T follicular helper cell (primary cell): ENCODE measurements at places on chromosomes 12 and 14.
A peak's percentile ranks its signal among the peaks of the same experiment; 100 is the strongest.

- no peak for DNase-seq
Observed at GRCh38 chr12:54988402-54989054, 4.0 kb upstream of the TESPA1 start.

GRCh38 chr14:64244279-64244678, 49.9 kb downstream of the ESR2 start:
- no peak for DNase-seq

- DNase-seq, result no peak
Observed at GRCh38 chr12:67921286-67921685, 68.0 kb upstream of the IFNG-AS1 start.

- no peak for DNase-seq
Observed at GRCh38 chr14:24439830-24440605, 2.6 kb downstream of the SDR39U1 start.

- peak; percentile 59 for DNase-seq
Observed at GRCh38 chr12:70366581-70367257, 629 bp downstream of the KCNMB4 start.

GRCh38 chr12:19177754-19178153, 48.2 kb downstream of the PLEKHA5 start:
- no peak for DNase-seq

- no peak for DNase-seq
Observed at GRCh38 chr14:50225067-50225973, 6.1 kb downstream of the SOS2 start.

- DNase-seq, result no peak
Observed at GRCh38 chr12:52058631-52059361, 7.6 kb downstream of the NR4A1 start.

GRCh38 chr12:6925239-6925539, 2.6 kb upstream of the ATN1 start:
- DNase-seq, result no peak

- no peak for DNase-seq
Observed at GRCh38 chr12:127263621-127264020, 1003.3 kb upstream of the TMEM132C start.

DNA sequence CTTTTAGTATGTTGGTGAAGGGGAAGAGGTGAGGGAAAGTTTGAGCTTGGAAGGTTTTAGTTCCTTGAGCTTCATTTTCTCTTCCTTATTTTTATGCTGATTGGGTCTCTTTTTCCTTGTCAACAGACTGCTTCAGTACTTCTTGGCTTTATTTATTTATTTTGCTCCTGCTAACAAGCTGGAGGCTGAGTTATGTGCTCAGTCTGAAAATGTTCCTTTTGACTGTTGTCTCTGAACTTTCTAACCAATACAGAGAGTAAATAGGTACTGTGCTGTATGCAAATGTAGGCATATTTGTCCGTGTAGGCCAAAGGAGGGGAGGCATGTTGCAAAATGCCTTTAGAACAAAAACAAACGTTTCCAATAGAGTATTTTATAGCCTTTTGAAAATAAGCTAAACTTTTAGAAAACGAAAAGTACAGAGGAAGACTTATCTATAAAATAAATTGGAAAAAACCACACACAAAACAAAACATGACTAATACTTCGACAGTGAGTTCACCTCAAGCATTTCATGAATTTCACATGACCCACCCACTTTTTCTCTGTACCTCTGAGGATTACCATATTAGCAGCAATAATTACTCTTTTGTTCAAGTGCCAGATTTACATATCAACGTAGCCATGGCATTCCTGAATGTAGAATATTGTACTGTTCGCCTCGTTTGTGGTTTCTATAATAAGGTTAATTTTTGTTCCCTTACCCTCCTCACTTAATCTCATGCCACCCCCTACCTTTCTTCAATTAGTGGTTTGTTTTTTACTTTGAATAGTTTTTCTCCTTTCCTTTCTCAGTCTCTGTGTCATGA, 4.7 kb upstream of the CREBL2 start:
- no peak for DNase-seq

- DNase-seq, result no peak
Observed at GRCh38 chr14:66085224-66085623, 400.9 kb upstream of the CCDC196 start.

DNA sequence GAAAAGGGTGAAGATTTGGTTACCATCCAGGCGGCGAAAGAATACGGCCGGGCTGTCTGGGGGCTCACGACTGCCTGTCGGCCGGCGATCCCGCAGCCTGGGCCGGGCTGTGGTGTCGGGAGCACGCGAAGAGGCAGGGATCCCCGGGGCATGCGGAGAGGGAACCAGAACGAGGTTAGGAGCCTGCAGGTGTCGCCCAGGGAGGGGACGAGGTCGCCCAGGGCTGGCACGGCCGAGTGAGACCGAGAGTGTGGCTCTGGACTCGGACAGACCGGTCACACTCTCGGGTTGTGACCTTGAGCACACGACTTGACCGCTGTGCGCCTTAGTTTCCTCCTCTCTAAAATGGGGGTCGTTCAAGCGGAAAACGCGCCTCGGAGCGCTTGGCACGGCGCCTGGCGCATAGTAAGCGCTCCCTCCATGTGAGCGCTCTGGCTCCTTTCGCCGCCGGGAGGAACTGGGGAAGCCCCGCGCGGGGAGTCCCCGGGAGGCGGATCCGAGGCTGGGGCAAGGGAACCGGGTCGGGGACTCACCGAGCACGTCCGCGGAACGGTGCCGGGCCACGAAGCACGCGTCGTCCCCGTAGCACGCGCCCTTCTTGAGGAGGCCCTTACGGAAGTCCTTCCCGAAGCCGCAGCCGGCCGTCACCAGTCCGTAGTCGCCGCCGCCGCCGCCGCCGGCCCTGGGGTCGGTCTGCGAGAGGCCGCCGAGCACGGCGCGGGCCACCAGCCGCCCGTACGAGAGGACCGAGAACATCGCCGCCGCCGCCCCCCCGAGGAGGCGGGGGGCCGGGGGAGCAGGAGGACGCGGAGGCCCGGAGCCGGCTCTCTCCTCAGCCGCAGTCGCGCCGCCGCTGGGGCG, 612 bp downstream of the PPTC7 start:
- peak; percentile 72 for DNase-seq

DNA sequence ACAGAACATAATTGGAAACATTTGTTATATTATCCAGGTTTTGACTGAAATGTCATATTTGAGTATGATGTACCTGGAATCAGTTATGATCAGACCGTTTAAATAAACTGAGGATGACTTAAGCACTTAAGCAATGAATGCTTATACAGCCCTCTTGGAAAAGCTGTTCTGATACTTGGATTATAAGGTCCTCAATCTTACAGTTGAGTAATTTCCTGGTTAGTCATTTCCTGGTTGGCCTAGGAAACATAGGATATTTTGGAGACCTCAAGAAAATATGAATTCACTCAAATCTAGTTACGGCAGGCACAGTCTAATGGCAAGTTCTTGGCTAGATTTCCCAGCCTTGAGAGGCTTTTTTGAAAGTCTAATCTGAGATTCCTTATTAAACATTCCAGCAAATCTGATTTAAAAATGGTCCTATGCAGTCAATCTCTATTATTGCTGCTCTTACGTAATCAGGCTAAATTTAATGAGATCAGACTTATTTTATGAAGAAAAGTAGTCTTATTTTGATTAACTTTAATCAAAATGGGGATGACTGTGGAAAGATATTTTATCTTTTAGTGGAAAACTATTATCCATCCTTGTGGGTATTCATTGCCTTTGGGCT, 447.2 kb downstream of the SNAPC1 start:
- no peak for DNase-seq

DNA sequence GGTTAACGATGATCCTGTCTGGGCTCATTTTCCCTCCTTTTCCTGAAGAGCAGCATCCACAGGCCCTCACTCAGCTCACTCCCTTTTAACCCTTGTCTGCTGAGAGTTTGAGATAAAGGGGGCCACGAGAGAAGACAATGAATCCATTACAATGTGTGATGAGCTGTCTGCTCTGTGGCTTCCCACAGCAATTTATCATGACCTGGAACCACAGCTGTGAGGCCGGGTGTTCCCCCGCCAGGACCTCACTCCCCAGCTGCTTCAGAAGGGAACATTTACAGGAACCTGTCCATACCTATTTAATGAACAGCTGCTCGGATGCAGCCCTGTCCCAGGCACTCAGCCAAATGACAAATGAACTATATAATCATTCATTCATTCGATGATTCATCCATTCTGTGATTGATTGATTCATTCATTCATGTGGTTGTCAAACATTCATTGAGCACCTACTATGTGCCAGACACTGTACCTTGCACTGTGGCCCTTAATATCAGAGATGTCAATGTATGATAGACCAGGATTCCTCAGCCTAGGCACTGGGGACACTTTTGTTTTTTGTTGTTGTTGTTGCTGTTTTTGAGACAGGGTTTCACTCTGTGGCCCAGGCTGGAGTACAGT, 18.5 kb upstream of the P2RX7 start:
- DNase-seq, result no peak

DNA sequence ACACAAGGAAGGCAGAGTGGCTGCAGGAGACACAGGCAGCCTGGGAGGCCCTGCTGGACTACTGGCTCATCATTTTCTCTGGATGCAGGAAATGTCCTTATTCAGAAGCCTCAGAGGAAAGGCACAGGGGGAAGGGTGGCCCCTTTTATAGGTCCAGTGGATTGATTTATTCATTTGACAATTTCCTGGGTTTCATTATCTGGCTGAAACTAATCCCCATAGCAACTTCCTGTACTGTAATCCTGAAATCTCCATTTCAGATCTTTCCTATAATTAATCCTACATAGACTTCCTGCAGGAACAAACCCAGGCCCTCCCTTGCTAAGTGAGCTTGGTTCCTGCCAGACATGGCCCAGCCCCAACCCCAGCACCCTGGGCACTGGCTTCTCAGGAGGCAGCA, 23.0 kb downstream of the KRT76 start:
- no peak for DNase-seq

DNA sequence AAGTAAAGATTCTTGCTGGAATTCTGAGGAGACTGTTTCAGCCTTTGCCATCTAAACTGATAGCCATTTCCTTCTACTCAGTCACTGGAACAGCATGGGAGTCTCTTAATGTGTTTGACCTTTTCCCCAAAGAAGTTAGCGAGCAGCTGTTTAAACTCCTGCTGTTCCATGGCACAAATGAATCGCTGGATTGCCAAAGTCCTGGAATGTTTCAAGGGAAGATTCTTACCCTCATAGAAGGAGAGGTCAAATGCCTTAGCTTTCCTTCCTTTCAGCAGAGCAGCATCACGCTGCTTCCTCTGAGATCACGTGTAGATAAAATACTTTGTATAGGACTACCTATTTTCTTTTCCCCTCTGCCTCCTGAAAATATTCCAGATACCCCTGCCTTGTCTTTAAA, 10.5 kb upstream of the NR2C1 start:
- DNase-seq, result no peak

DNA sequence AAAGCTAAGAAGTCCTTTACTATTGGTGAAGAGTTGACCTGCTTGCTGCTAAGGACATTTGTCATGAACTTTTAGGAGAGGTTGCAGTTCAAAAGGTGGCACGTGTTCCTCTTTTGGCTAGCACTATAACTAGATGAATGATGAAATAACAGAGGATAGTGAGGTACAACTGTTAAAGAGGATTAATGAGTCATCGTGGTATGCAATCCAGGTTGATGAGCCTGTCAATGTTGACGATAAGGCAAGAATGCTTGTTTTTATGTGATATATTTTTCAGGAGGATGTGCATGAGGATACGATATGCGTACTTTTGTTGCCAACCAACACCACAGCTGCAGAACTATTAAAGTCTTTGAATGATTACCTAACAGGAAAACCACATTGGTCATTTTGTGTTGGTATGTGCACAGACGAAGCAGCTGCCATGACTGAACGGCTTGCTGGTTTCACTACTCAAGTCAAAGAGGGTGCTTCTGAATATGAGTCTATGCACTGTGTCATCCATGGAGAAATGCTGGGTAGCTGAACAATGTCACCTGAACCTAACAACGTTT, 10.6 kb downstream of the CEP128 start:
- peak; percentile 48 for DNase-seq

DNA sequence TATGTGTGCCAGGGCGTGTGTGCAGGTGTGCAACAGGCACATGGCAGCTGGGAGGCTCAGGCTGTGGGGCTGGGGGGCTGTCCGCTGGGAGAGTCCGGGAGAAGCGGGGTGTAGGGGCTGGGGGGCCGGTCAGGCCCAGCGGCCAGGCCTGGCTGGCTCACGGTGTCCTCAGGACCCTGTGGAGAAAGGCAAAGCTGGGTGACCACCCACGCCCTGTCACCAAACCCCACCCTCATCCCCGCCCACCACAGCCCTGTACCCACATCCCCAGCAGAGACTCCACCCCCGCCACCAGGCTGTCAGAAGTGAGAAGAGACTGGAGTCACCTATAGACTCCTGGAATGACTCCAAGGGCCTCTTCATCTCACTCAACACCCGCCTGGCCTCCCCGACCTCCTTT, 85.3 kb downstream of the SCARB1 start:
- no peak for DNase-seq

DNA sequence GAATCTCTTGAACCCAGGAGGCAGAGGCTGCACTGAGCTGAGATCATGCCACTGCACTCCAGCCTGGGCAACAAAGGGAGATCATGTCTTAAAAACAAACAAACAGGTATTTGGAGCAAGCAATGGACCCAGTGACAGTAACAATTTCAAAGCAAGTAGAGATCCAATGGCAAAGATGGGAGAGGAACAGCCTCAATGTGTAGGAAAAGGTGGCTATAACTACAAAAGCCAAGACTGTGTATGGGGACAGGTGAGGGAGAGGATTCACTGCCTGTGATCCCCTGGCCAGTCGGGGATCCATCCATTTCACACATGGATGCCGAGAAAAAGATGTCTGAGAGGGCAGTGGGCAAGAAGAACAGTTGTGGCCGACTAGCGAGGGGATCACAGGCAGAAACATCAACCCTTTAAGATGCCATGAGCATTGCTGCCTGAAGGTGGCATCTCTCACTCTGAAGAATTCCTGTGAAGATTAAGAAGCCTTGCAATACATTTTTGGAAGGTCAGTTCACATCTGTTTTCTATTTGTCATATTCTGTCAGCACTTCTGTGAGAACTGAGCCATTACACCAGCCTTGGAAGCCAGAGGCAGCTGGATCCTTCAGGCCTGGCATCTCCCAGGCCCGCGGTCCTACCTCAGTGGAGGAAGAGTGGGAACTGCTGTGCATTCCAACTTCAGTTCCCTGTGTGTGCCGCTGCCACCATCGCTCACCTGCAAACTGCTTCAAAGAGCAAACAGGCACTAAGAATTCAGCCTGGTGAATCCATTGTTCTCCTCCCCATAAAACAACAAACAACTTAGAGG, 54.5 kb upstream of the FRS2 start:
- DNase-seq, result no peak

- DNase-seq, result no peak
Observed at GRCh38 chr12:117034701-117035151, 64.5 kb downstream of the TESC start.

DNA sequence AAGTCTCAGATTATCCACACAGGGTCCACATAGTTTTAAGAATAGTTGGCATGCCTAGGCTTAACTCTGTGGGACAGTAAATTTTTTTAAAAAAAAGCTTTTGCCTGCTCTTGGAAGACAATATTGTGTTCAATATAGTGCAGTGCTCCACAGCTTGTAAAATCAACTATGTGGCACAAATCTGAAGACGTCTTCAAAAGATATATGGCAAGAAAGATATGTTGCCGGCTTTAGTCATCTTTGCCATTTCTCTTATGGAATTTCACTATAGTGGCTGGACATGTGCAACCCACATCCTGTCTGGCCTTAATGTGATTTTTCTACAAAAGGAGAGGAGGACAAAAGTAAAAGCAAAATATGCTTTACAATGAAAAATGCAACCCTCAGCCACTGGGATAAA, 90.5 kb downstream of the MGST1 start:
- DNase-seq, result no peak

GRCh38 chr12:57894399-57895292, 46.7 kb upstream of the ATP23 start:
- DNase-seq, result no peak
